ENCODE measurements at places on chromosomes 11 and 22.

DNA sequence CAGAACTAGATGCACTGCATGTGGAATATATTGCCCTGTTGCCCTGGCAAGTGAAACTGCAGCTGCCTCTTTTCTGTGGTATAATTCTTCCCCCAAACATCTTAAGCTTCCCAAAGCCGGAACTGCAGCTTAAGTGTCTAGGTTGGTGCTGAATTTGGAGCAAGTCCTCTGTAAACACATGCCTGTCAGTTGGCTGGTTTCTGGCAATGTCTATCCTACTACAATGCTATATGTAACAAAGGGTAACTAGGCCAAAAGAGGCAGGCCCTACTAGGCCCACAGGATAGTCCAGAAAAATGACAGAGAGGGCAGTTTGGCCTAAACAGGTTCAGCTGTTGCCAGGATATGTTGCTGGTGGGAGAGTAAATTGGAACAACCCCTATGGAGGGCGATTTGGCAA is 27.9 kb downstream of the ASCC2 start:
- DNase-seq = no peak

DNA sequence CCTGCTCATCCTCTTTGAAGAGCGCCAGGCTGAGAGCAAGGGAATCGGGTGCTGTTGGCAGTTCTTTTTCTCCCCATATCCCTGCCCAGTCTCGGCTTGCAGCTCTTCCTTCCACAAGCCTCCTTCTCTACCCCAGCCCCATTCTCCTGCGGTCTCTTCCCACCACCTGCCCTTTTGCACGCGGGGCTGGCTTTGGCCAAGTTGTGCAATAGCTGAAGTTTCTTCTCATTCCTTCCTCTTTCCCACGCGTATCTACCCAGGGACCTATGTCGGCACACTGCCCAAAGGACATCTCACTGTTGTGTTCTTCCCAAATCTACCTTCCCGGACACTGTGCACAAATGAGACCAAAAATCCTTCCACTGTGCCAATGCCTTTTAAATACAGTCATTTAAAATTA is 22.3 kb upstream of the HTR3A start:
- no peak for DNase-seq

DNA sequence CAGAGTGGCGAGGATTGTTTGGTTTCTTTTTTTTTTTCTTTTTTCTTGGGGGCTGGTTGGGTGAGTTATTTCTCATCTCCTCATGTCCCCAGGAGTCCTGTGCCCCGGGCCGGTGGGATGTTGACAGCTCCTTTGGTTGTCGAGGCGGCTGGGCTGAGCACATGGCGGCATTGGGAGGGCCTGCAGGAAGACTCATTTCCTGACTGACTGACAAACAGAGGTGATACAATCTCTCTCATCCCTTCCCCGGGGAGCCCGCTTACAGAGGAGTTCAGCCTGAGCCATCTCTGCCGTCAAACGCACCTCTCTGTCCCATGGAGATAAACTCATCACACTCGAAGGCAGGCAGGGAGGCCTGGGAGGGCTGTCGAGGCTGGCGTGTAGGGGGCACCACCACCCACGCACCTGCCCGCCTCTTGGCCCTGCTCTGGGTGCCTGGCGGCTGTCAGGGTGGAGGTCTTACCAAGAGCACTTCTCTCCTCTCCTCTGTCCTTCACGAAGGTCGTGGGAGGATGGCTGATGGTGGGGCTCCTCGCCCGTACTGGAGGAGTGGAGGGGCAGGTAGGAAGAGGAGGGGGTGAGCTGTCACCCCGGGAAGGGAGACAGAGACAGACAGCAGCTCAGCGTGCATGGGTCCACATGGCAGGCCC is 60.0 kb upstream of the NECTIN1 start:
- no peak for DNase-seq

- no peak for DNase-seq
Measured at GRCh38 chr22:44049486-44050231, 25.6 kb downstream of the PARVB start.

- DNase-seq = no peak
Measured at GRCh38 chr22:50696799-50697561, 24.4 kb downstream of the SHANK3 start.

DNA sequence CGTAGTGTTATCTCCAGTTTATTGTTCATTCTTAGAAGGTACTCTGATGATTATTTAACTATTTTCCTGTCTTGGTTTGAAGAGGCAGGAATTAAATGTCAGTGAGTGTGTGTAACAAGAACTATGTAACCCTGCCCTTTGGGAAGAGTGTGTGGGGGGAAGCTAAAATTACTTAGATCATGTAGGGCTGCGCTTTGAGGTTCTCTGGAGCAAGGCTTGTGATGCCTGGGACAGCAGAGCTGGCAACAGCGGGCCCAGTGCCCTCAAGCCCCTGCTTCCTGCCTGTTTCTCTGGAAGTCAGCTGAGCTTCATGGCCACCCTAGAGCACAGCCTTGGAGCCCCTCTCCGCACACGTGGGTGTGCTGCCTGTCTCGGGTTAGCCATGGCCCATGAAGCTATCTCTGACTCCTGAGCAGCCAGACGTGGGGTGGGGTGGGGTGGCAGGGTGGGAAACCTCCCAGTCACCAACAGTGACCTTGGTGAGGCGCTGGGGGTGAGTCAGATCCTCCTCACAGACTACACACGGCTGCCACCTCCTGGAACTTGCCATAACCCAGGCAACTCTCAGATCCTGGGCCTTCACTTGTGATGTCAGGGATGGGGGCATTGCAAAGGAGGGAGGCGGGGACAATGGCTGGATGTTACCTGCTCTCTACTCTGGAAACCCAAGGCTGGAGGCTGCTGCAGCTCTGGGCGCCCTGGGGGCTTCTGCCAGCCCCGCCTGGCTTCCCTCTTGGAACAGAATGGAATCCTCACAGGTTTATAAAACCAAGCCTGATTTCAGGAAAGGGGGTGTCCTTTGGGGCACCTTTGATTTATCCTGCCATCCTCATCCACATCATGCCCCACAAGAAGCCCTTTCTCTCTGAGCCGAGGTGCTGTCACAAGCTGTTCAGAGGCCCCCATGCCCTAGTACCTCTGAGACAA is 88.6 kb downstream of the SNX19 start:
- no peak for DNase-seq

- DNase-seq = no peak
Measured at GRCh38 chr22:27603800-27604144, 197.8 kb downstream of the MN1 start.

- no peak for DNase-seq
Measured at GRCh38 chr11:34175284-34176019, 70.0 kb downstream of the NAT10 start.

- no peak for DNase-seq
Measured at GRCh38 chr11:103703437-103703836, 333.0 kb upstream of the DDI1 start.

GRCh38 chr11:40987776-40988435 is 471.5 kb downstream of the LRRC4C start:
- no peak for DNase-seq

DNA sequence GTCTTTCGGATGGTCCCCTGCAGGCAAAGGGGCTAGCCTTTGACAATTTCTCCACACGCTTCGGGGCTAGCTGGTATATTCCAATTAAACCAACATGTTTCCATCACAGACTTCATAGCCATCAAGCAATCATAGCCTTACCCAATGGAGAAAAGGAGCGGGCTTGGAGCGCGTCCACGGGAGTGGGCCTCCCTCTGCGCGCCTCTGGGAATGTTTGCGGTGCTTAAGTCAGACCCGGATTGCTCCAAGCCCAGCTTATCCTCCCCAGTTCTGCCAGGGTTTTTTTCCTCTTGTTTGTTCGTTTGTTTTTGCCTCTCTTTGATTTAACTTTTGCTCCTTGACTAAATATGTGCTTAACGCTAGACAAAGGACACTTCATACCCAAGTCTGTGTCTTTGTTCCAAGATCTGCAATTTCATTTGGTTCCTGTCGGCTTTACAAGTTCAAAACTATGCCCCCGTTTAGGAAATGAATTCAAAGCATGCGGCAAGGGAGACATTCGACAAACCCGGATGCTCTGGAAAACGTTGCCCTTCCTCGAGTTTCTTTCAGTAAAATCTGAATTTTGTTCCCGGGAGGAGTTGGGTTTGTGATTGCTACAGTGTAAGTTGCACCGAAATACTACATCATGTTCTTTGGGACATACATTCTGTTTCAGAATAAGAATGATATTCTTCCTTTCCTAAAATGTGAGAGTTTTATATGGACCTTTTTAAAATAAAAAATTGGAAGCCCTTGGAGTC is 1.0 kb upstream of the GLB1L2 start:
- DNase-seq = no peak

GRCh38 chr11:24357620-24358410 is 139.0 kb upstream of the LUZP2 start:
- no peak for DNase-seq

GRCh38 chr11:69274531-69275016 is 19.4 kb upstream of the MYEOV start:
- no peak for DNase-seq

DNA sequence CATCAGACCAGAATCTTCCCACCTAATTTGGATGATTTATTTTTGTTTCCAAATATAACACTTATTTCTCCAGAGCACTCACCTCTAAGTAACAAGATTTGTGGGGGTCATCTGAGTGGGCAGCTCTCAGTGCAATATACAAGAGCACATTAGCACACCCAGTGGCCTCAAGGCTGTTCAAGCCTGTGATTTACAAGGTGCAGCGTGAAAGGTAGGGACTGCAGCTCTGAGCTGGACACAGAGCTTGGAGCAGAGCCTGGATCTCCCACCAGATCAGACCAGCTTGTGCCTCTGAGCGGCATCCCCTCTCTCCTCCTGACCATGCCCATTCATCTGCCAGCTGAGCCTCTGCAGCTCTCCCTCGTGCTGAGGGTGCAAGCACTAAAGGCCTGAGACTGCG is 323.3 kb upstream of the ZC3H12C start:
- DNase-seq = no peak

- DNase-seq = no peak
Measured at GRCh38 chr11:78612721-78613377, 38.2 kb upstream of the NARS2 start.

DNA sequence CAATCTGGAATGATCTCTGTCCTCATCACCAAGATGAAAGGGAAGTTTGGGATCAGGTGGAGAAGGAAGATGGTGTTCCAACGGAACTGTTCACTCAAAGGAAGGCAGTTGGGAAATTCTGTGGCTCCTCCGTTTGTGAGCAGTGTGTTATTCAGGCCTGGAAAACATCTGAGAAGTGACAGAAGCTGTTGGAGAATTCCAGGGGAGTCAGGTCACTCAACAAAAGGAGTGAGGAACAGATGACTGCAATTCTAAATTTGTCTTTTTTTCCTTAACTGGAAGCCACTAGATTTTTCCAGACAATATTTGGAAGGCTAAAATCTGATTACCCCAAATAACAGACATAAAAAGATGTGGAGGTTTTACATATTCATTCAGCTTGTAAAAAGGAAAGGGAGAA is 107.8 kb downstream of the CD44 start:
- no peak for DNase-seq

DNA sequence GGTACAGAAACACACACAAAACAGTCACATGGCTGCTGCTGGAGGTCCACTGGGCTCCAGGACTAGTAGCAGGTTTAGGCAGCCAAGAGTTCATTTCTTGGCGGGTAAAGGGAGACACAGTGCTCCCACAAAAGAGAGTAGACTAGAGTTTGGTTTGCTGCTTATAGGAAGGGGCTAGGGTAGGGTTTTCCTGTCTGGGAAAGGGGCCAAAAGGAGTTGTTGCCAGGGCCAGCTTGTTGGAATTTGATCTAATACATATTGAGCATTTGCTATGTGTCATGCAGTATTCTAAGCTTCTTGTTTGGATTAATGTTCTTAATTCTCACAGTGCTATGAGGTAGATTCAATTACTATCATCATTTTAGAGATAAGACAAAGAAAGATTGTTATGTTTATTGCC is 195.1 kb upstream of the PLET1 start:
- no peak for DNase-seq

DNA sequence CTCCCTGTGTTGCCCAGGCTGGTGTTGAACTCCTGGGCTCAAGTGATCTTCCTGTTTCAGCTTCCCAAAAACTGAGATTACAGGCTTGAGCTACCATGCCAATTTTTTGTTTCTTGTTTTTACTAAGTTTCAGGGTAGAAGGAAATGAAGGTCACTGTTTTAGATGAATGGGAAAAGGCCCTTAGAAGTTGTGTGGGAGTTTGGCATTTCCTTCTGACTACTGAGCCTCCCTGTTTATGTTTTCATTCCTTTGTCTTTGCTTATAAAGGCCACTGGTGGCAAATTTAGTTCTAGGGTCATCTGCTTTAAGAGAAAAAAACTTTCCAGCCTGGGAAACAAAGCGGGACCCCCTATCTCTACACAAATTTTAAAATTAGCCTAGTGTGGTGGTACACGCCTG is 22.1 kb downstream of the SRPRA start:
- DNase-seq = no peak

DNA sequence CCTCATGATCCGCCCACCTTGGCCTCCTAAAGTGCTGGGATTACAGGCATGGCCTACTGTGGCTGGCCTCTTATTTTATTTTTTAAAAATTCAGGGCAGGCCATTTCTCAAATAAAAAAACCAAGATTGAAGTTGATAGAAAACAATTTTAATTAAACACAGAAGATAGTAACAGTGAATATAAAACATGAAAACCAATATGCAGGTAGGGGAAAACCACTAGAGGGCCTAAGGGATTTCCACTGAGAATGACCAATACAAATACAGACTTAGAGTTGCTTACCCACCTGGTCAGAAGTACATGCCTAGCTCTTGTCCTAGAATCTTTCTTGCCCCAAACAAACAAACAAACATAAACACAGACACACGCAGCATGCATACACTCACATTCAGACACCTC is 1.7 kb upstream of the RTCB start:
- DNase-seq = no peak

DNA sequence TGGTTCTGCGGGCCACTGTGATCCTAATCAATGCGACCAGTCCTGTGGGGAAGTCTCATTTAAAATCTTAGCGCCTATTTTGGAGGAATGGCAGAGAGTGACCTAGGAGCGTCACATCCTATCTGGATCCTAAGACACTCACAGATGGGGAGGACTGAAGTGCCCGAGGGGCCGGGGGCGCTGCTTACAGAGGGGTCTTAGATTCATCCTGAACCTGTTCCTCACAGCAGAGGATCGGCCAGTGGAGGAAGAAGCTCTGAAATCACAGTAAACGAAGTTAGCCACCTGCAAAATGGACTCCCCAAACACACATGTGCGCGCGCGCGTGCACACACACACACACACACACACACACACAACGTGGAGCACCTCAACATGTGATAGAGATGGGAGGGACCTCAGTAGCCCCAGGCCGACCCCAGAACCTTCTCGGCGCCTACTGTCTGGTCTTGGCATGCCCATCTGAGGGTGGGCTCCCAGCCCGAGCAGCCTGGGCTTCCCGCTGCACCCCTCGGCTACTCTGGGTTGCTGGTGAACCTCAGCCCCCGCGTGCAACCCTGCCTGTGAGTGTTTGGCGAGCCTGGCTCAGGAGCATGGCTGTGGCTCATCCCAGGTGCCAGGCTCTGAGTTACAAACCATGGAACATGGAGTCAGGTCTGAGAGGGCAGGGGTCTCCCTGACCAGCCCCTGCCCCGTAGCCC is 613.3 kb downstream of the TBC1D22A start:
- DNase-seq = no peak

GRCh38 chr11:28542561-28542960 is 434.4 kb downstream of the METTL15 start:
- no peak for DNase-seq

- no peak for DNase-seq
Measured at GRCh38 chr11:8180469-8180868, 11.6 kb upstream of the RIC3 start.

- no peak for DNase-seq
Measured at GRCh38 chr11:114559425-114560310, at the start of gene NXPE1. Gene NXPE1 (minus strand): TSS chr11:114559881. CDS start chr11:114551201, 8,680 bp downstream.

- DNase-seq = no peak
Measured at GRCh38 chr11:8227156-8228152, 36.2 kb downstream of the LMO1 start.

- no peak for DNase-seq
Measured at GRCh38 chr11:116710001-116710674, 62.6 kb downstream of the BUD13 start.

All from mesothelial cell of epicardium (in vitro differentiated cells).